ENCODE measurements at places on chromosomes 7 and 10. TPM values are rescaled to one million over a fixed set of nuclear protein-coding genes. Genes with fewer than 3 reads are reported as not detected.

GRCh38 chr10:77987671-77988255, 41.6 kb downstream of the POLR3A start:
- DNase-seq = no peak

DNA sequence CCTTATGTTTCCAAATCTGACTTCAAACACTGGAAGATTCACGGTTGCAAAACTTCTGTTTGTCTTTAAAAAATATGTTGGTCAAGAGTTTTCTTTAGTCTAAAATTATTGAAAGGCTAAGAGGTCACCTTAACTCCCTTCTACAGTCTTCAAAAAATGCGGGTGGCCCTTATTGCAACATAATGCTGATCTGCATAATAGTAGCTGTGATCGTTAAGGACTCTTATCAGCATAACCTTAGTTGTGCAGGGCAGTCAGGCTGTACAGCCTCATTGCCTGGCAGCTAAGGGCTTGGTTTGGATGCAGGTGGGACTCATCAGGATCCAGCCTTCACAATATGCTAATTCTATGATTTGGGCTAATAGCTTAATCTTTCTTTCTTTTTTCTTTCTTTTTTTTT, 15.0 kb downstream of the KIAA1217 start:
- no peak for DNase-seq

GRCh38 chr7:101882005-101882421, 64.6 kb downstream of the CUX1 start:
- no peak for DNase-seq

- DNase-seq = no peak
Measured at GRCh38 chr10:85900487-85900886, 466.1 kb downstream of the GRID1 start.

DNA sequence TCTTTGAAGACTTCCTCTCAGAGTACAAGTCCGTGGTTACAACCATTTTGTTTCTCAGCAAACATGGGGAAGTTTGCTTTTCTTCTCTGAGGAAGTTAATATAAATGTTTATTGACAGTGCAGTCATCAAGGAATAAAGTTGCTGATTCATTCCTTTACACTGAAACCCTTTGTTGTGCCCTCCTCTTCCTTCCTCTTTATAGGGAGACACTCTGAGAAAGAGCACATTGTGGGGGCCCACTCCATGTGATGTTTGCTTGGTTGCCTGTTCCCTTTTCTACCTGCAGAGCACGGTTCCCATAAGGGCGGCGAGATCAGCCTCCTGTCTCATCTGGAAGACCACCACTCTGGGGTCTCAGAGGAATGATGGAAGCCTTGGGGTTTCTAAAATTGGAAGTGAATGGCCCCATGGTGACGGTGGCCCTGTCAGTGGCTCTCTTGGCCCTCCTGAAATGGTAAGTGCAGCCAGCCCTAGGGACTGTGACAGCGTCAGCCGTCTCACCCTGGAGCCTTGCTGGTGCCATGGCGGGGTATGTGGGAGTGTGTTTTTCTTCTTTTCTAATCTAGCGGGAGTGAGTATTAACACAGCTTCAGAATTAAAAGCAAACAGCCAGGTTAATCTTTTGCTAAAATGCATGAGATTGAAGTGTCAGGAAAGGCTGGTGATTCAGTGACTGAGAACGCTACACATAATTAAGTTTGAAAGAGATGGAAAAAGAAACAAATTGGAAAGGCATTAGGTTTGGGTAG, at the start of gene TBXAS1:
TSS of gene TBXAS1 (plus strand) at position 240 of the 750 bp plus-strand sequence. CDS start at position 367, 127 bp downstream.
- DNase-seq = no peak

The ZCWPW1 gene
- 5.1 TPM for total RNA-seq

DNA sequence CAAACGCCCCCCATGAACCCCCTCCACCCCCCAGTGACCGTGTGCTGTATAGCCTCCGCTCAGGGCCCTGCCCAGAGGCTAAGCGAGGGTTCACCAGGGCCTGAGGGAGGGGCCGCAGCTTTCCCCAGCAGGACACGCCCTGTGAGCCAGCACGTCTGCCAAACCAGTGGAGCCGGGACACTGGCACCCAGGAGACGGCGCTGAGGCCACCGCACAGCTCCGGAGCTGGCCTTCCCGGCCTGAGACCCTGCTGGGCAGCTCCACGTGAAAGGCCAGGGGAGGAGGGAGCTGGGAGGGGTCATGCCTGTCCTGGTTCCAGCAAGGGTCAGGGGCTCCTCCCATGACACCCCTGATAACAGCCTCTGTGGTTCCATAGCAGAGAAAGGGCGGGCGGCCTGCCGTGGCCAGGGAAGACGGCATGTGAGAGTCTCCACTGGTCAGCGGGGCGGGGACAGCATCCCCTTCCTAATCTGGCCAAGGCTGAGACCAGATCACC, 278.3 kb downstream of the ELFN1 start:
- DNase-seq = no peak

GRCh38 chr10:43181146-43181545, 42.9 kb downstream of the CSGALNACT2 start:
- no peak for DNase-seq

- no peak for DNase-seq
Measured at GRCh38 chr7:17690030-17690429, 250.3 kb downstream of the SNX13 start.

The HOXA3 gene
- total RNA-seq = 8.8 TPM

- DNase-seq = no peak
Measured at GRCh38 chr10:27169849-27170248, 14.7 kb downstream of the MASTL start.

The PLCE1 gene
- 23.3 TPM for total RNA-seq

The NRF1 gene
- 19.9 TPM for total RNA-seq

DNA sequence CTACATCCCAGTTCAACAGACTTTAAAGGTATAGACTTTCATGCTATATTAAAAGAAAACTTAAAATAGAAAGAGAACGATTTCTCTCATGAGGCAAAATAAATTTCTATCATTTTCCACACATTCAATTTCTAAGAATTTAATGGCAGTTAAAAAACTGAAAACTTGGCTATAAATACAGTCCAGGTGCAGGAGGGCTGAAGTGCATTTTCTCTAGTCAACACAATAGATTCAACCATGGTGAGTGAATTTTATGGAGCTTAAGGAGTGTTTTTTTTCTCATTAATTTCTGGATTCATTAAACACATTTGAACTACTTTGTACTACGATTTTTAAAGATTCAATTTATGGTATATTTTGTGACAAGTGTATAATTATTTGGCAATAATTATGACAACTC, 240.8 kb upstream of the SLC26A5 start:
- no peak for DNase-seq

The SHH gene
- total RNA-seq = 0.94 TPM

All from spinal cord (tissue), 10 donors.